ENCODE measurements at places on chromosomes 2 and 18.
A peak's percentile ranks its signal among the peaks of the same experiment; 100 is the strongest.

GRCh38 chr2:60867007-60867406, 14.4 kb upstream of the REL start:
- DNase-seq, result no peak

DNA sequence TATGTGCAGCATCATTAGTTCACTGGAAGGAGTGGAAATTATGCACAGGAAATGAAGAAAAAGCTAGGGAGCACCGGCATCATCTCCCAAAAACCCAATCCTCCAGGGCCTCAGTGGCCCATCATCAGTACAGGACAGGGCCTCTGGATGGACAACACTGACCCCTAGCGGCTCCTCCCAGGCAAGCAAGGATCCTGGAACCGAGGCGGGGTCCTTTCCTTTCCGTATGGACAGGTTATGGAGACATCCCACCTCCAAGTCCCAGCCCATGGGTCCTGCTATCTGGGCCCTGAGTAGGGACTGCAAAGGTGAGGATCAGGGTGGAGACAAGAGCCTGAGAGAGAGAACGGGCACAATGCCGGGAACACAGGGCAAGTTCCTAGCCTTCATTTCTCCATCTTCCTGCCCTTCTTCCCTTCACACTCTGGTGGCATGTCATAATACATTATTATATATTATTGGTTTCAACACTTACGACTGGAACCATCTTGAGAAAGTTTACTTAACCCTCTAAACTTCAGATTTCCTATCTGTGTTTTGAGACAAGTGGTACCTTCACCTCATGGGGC, 68.2 kb downstream of the ZNF516 start:
- no peak for DNase-seq

DNA sequence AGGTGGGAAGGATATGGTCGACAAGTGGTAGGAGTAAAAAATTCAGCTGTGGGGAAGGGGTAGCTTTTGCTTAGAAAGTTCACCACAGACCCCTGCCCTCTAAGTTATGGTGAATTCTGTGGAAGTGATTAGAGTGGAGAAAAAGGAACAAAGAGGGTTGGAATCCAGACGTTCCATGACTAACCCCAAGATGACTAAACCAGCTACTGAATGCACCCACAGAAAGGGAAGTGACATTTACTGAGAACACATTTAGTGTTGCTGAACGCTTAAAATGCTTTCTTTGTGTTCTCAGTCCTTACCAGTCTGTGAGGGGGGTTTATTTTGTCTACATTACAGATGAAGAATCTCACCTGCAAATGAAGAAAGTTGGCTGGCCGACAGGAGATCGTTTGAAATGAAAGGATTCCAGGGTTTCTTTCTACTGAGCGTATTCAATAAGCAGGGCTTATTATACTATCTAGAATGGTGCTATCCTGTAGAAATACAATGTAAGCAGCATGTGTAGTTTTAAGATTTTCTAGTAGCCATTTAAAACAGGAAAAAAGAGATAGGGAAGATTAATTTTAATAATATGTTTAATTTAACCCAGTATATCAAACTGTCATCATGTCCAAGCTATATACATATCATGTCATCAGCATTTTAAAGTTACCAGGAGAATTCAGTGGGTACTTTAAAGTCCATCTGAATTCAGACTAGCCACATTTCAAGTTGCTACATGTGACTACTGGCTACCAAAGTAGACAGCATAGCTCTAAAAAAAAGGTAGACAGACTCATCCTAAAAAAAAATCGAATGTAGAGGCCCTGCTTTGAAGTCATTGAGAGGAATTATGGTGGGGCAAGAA, 60.1 kb downstream of the LIMS1 start:
- no peak for DNase-seq

- no peak for DNase-seq
Measured at GRCh38 chr2:43361286-43361685, 134.9 kb upstream of the ZFP36L2 start.

DNA sequence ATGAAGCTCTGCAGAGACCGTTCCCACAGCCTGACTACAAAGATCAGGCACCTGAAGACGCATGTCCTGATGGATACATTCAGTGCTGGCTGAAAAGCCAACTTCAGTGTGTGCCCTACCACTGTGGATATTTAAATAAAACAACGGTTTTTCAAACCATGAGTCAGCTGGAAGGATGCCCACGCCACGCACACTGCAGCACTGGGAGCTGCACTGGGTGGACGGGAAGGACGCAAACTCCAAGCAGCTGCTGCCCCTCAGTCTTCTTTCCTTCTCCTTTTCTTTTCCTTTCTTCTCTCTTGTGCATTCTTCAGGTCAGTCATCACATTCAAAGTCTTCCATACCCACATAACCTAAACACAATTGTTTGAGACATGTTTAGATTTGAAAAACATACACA, 7.9 kb downstream of the TMEM18 start:
- DNase-seq, result no peak

DNA sequence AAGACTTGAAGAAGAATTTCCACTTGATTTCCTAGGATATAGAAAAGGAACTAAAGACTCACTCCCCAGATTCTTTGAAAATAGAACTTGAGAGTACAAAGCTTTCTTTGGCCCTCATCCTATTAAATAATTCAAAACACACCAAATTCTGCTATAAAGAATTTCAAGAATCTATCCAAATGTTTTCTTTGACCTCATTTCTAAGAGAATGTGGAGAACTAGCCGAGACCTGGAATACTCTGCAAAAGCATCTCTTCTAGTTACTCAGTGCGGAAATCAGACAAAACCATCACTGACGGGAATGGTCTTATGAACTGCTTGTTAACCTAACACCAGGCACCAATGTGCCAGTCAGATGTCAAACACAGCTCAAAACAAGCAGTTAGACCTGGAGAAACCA, 44.2 kb upstream of the ARL5A start:
- no peak for DNase-seq

- DNase-seq, result no peak
Measured at GRCh38 chr2:10407841-10408648, 40.1 kb downstream of the ODC1 start.

DNA sequence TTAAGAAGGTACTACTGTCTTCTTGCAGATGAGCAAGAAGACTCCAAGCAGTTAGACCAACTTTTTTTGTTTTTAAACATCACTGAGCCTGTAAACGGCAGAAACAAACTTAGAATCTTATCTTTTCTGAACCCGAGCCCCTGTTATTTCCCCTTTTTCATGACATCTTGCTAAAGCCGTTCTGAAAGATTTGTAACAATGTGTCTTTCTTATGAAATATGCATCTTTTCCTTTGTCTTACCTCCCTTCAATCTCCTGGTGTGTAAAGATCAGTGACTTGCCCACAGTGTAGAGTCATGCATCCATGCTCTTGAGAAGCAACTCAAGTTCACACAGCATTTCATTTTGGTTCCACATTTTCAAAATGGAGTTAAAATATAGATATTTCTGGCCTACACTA, 288.8 kb upstream of the CELF4 start:
- DNase-seq, result no peak

GRCh38 chr2:109209412-109209811, 80.4 kb downstream of the SH3RF3 start:
- no peak for DNase-seq

GRCh38 chr2:227177592-227178336, 13.3 kb downstream of the COL4A3 start:
- no peak for DNase-seq

GRCh38 chr2:59019566-59020159, 778.5 kb upstream of the FANCL start:
- no peak for DNase-seq

DNA sequence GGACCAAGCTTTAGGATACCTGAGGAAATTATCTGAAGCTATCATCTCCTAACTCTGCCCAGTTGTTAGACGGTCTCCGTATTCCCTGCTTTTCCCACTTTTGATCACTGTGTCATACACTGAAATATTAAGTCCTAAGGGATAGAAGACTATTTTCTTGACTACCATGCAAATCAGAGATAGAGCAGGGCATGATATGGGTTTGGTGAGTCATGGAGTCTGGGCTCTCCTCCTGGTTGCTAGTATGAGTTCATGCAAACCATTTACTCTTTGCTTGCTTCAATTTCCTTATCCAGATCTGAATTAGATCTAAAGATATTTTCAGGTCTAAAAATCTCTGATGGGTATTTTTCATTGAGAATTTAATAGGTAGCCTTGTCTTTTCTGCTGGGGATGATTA, 55.0 kb downstream of the EHBP1 start:
- no peak for DNase-seq

DNA sequence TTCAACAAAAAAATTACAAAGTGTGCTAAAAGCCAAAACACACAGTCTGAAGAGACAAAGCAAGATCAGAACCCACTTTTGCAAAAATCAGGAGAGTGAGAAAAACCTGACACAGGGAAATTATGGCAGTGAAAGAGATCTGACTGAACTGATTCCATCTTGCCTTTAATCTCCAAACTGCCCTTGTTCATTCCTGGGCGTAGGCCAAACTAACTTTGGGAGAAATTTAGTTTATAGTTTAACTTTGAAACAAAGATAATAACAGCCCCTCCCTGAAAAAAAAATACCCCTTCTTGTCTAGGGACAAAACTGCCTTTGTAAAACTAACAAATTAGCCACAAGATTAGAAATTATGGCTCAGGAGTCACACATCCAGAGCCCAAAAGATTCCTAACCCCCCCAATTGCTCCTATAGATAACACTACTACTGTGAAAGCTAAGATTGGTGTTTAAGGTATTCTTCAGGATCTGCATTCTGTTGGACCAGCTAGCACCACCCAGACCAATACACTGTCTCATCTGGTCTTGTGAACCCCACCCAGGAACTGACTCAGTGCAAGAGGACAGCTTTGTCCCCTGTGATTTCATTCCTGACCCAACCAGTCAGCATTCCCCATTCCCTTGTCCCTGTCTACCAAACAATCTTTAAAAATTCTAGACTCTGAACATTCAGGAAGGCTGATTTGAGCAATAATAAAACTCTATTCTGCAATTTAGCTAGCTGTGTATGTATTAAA, 226.1 kb upstream of the SH3BP4 start:
- DNase-seq, result no peak

DNA sequence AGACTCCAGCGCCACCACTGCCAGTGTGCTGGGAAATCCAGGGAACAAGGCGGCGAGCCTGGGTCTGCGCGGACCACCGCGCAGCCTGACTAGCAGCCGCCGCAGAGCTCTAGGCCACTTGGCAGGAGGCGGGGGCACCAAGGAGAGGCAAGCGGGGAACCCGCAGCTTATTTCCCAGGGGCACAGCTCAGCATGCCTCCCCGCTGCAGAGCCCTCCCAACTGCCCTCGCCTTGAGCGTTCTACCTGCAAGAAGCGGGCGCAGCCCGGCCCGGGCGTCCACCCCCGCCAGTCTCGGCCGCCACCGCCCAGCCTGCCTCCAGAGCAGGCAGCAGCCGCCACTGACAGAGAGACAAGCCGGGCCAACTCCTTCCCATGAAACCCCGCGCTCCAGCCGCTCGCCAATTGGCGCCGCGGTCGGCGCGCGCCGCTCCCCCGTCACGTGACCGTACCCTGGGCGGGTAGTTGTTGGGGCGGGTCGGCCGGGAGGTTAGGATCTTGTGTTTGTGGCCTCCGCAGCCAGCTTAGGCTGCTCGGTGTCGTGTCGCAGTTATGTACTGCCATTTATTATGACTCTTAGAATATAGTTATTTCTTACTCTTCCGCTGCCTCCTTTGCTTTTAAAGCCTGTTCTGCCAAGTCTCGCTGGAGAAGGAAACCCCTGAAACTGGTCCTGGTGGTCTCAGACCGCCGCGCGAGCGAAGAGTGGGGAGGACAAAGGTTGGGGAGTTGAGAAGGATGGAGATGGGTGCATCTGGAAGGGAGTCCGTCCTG, at the start of gene LNPK:
LNPK (minus strand) TSS at position 352 of the 772 bp plus-strand sequence. CDS start 6,683 bp downstream, outside the sequence.
- peak; percentile 76 for DNase-seq

DNA sequence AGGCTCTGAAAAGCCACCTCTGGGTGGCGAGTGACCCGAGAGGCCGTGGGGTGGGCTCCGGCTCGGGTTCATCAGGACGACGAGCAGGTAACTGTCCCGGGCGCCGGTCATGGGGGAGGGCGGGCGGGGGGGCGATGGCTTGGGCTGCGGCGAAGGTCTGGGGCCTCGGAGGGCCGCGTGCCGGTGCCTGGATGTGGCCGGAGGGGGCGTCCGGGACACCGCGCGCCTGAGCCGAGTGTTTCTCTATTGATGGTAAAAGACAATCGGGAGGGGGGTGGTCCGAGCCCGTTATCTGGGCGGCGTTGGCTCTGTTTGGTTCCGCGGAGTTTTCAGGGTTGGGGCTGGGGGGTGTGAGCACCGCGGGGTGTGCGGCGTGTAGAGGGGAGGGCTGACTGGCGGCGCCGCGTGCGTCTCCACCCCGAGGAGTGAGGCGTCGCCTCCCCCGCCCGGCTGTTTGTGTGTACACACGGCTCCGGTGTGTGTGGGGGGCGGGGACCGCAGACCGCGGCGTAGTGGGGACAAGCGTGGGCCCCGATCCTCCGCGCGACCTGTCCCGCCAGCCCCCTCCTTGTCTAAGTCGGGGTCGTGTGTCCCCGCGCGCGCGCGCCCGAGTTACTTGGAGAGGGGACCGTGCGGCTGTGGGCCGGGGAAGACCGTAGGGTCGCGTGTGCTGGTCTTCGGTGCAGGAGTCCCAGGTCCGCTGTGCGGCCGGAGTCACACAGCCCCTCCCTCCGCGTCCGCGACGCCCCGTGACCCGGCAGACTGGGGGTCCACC, 1.6 kb downstream of the CTIF start:
- no peak for DNase-seq

DNA sequence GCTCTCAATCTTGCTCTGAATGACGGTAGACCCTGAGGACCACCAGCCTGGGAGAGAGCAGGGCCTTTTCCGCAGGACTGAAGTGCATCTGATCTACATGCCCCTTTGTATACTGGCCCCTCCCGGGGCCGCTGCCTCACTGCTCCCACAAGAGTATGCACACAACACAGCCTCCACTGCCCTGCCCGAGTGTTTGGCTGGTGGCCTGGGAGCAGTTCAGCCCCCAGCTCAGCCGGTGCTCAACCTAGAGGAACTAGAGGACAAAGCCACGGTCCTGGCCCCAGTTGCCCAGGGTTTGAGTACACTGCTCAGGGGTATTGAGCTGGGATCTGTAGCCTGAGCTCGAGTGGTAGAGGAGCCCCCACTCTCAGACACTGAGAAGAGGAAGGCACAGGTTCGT, 118.9 kb upstream of the CAB39 start:
- no peak for DNase-seq

Data from cortex of kidney (tissue), 1 donor.